NAMALWA (cell line): ENCODE measurements at places on chromosomes 3 and 15.

- DNase-seq, result no peak
Observed at GRCh38 chr15:60400944-60401343, 3.2 kb upstream of the ANXA2 start.

DNA sequence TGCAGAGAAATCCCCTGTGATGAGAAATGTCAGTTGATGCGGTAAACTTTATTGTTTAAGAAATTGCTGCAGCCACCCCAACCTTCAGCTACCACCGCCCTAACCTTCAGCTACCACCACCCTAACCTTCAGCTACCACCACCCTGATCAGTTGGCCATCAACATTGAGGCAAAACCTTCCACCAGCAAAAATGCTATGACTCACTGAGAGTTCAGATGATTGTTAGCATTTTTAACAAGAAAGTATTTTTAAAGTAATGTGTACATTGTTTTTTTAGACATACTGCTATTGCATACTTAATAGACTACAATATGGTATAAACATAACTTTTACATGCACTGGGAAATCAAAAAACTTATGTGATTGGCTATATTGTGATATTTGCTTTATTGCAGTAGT is 30.0 kb downstream of the U2SURP start:
- no peak for DNase-seq

DNA sequence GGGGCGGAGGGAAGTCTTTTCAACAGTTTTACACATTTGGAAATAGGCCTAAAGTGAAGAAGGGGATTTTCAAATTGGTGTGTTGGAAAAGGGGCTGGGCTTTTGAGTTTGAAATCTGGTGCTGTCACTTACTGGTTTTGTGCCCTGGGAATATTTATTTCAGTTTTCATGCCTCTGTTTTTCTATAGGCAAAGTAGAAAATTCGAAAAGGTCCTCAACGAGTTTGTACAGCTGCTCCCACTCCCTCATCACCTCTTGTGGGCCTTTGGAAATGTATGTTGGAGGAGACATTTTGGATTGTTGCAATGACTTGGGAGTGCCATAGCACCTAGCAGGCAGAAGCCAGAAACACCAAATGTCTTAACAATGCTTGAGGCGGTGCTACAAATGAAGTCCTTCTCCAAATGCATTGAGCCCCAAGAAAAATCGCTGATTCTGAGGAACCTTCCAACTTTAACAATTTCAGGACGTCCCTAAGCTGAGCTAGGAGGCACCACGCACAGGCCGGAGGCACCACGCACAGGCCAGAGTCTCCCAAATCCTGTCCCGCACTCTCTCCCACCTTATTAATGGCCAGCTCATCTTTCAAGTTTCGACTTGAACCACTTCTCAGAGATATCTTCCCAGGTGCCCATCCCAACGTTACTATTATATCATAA is 639 bp upstream of the POLR2M start:
- no peak for DNase-seq

GRCh38 chr3:12884790-12885582 is 43.6 kb upstream of the RPL32 start:
- DNase-seq, result no peak
